ENCODE measurements at places on chromosomes 6 and 20. TPM values are rescaled to one million over a fixed set of nuclear protein-coding genes. Genes with fewer than 3 reads are reported as not detected.

- peak; percentile 84 for DNase-seq
Measured at GRCh38 chr20:50478162-50478990, 31.8 kb upstream of the PTPN1 start.

GRCh38 chr6:37552267-37552666 is 52.6 kb upstream of the CCDC167 start:
- no peak for DNase-seq

- no peak for DNase-seq
Measured at GRCh38 chr6:2741756-2742155, 9.0 kb downstream of the MYLK4 start.

DNA sequence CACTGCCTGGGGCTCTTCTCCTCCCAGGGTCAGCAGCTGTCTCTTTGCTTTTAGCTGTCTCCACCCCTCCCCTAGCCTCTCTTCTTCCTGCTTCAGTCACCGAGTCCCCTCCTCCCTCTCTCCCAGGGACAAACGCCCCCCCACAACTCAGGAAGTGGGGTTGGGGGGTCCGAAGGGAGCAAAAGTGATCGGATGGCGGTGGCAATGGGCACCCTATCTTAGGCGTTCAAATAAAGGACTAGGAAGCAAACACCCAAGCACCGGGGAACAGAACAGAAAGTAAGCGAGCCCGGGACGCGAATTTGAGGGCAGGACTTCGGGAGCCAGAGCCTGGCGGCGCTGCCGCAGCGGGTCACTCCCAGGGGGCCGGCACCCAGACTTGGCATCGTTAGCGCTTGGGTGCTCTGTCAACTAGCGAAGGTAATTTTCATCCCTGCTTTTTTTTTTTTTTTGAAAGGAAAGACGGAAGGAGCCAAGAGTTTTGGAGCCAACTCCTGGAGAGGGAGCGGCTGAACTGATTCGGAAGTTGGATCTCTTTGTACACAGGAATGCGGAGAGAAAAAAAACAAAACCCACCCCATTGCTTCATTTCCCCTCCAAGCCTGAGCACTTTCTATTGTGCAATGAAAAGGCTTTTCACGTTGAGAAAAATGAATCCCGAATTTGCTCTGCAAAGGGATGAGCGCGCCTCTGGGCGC is 815 bp upstream of the ITPR3 start:
- peak; percentile 60 for DNase-seq

GRCh38 chr6:4598384-4598995 is 177.7 kb upstream of the CDYL start:
- no peak for DNase-seq

GRCh38 chr6:159985296-159985945 is 16.5 kb downstream of the IGF2R start:
- DNase-seq, result no peak

DNA sequence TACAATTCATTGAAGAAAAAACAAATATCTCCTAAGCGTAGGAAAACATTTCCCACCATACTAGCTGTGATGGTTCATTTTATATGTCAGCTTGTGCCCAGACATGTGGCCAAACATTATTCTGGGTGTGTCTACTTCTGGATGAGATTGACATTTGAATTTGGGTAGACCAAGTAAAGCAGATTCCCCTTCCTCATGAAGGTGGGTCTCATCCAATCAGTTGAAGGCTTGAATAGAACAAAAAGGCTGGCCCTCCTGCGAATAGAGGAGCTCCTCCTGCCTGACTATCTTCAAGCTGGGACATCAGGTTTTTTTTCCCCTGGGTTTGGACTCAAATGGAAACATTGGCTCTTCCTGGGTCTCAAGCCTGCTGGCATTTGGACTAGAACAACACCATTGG is 113.6 kb downstream of the DHX35 start:
- no peak for DNase-seq

DNA sequence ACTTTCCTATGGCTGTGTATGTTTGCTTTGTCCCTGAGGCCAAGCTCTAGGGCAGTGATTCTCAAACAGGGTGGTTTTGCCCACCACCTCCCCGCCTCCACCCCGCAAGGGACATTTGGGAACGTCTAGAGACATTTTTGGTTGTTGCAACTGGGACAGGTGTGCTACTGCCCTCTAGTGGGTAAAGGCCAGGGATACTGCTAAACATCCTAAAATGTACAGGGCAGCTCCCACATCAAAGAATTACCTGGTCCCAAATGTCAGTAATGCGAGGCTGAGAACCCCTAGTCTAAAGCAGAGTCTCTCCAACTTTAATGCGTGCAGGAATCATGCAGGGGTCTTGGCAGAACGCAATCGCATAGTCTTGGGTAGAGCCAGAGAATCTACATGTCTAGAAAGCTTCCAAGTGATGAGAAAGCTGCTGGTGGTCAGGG is 5.1 kb downstream of the KCNS1 start:
- peak; percentile 78 for DNase-seq

GRCh38 chr6:15539722-15540270 is 123.0 kb downstream of the DTNBP1 start:
- DNase-seq, result no peak

GRCh38 chr6:167275436-167275835 is 15.7 kb upstream of the UNC93A start:
- DNase-seq, result no peak

GRCh38 chr6:117501722-117502121 is 19.2 kb downstream of the DCBLD1 start:
- no peak for DNase-seq

DNA sequence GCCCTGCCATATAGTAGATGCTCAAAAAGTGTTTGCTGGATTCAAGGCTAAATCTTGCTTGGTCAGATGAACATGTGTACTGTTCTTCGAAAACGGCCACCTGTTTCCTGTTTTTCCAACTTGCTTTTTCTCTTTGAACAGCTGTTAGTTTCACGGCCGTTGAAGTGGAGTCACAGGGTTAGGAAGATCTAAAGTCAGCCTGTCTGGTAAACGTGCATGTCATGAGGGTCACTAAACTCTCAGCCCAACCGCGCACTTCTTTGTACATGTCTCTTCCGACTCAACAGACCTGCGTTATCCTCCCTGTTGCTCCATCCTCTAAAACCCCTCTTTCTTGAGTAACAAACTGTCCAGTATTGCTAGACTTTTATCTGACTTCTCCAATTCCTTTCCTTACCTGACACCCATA is 93.2 kb upstream of the MAN1A1 start:
- DNase-seq, result peak; percentile 59

GRCh38 chr6:10951675-10952282 is 64.9 kb downstream of the SYCP2L start:
- no peak for DNase-seq

- DNase-seq, result no peak
Measured at GRCh38 chr20:18831830-18832499, 18.4 kb downstream of the SCP2D1 start.

DNA sequence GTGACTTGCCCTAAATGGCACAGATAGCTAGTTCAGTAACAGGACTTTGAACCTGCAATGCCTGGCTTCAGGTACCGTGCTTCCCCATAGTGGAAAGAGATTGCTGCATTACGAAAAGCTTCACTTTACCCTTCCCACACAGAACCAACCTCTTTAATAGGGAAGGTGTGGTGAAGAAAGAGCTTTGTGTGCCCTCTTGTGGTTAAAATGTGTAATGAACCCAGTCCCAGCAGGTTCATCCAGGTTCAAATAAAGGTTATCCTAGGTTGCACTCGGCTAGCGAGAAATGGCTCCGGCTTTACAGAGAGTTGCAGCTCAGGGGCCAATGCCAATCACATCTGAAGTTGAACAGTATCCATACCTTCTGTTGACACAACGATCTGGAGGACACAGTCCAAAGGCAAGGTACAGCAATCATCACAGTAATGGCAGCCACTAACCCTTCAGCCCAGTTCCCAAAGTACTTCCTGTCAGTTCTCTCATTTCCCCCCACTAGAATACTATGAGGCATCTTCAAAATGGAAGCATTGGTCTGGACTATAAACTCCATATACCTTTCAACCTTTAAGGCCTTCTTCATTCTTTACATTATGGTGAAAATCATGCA is 3.0 kb downstream of the DEFB115 start:
- no peak for DNase-seq

CGAS gene
- total RNA-seq, result 24.7 TPM

RIPPLY2 gene
- not detected for total RNA-seq

SLC17A2 gene
- not detected for total RNA-seq

COL11A2 gene
- total RNA-seq, result 0.39 TPM

BTNL2 gene
- total RNA-seq, result not detected

Measured in B cell (primary cell).